H1 (cell line): ENCODE measurements at places on chromosomes 7 and 10. TPM values are rescaled to one million over a fixed set of nuclear protein-coding genes. Genes with fewer than 3 reads are reported as not detected.

- H3K36me3 ChIP-seq = no peaks in the 10 kb centered on the region
- no peak overlapping the region for H3K27ac ChIP-seq
- no peak for DNase-seq
- H3K4me3 ChIP-seq = no peak overlapping the region
- no peaks in the 10 kb centered on the region for H3K27me3 ChIP-seq
- H3K4me1 ChIP-seq = no peaks in the 10 kb centered on the region
Observed at GRCh38 chr10:36492590-36493515, 632.5 kb upstream of the ANKRD30A start.

DNA sequence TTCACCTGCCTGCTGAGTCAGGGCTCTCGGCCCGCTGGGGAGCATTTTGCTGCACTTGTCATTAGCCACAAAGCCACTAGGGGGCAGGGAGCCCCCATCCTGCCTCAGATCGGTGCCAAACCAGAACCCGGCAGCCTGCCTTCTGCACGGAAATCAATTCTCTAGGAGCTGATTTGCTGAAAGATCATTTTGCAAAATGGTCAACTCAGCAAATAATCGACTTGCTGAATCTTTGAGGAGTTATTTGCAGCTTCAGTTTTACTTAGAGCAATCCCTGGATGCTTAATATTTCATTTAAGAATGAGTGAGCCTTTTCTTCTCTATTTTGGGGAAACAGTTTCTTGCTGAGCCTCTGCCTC, 1.7 kb upstream of the GIMAP8 start:
- DNase-seq = peak; percentile 91
- no peaks in the 10 kb centered on the region for H3K36me3 ChIP-seq
- H3K4me1 ChIP-seq = peaks cover 4% of the 10 kb centered on the region; the same call in 1 of the 2 replicates
- no peak overlapping the region for H3K4me3 ChIP-seq
- no peak overlapping the region for H3K27ac ChIP-seq
- peaks cover 6% of the 10 kb centered on the region; the same call in 1 of the 2 replicates for H3K27me3 ChIP-seq

The ATRNL1 gene
- total RNA-seq = 17.6 and 18.4 TPM in 2 replicates

DNA sequence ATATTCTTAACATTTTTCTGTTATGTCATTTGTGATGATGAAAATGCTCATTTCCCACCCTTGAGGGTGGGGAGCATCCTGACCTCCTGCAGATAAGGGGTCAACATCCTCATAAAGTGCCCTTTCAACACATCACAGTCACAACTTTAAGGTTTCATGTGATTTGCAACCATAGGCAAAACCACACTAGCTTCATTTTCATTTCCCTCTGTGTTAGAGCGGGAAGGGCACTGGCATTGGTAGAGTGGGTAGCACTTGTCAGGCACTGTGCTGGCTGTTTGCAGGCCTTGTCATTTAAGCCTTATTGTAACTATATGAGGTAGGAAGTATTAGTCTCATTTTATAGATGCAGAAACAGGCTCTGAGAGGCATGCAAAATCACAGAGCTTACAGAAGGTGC, 39.8 kb downstream of the PSMC2 start:
- no peak for DNase-seq
- H3K36me3 ChIP-seq = no peaks in the 10 kb centered on the region
- no peak overlapping the region for H3K4me3 ChIP-seq
- H3K27me3 ChIP-seq = no peaks in the 10 kb centered on the region

DNA sequence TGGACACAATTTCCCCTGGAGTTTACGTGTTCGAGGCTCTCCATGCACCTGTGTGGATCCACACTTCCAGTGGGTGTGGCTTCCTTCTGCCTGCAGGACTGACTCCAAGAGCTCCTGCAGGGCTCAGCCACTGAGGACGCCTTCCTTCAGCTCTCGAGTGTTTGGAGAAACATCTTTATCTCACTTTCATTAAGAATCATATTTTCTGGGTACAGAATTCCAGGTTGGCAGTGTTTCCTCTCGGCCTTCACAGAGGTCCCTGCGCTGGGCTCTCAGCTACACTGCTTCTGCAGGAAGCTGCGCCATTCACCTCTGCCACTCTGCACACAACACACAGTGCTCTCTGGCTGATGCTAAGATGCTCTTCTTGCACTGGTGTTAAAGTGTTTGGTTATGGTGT, 69.9 kb upstream of the NKX6-2 start:
- no peak for DNase-seq
- H3K36me3 ChIP-seq = no peaks in the 10 kb centered on the region
- H3K4me3 ChIP-seq = no peak overlapping the region
- H3K27ac ChIP-seq = no peak overlapping the region

- H3K27me3 ChIP-seq = no peaks in the 10 kb centered on the region
- H3K27ac ChIP-seq = no peak overlapping the region; the same call in 1 of the 2 replicates
- H3K36me3 ChIP-seq = no peaks in the 10 kb centered on the region
Observed at GRCh38 chr10:32891261-32891660, 66.8 kb downstream of the ITGB1 start.

GRCh38 chr10:115956225-115957011, 316.6 kb downstream of the GFRA1 start:
- H3K4me3 ChIP-seq = no peak overlapping the region
- H3K4me1 ChIP-seq = no peaks in the 10 kb centered on the region
- DNase-seq = no peak
- H3K36me3 ChIP-seq = no peaks in the 10 kb centered on the region
- H3K27ac ChIP-seq = no peak overlapping the region

The SLC13A1 gene
- total RNA-seq = not detected in 2 replicates

DNA sequence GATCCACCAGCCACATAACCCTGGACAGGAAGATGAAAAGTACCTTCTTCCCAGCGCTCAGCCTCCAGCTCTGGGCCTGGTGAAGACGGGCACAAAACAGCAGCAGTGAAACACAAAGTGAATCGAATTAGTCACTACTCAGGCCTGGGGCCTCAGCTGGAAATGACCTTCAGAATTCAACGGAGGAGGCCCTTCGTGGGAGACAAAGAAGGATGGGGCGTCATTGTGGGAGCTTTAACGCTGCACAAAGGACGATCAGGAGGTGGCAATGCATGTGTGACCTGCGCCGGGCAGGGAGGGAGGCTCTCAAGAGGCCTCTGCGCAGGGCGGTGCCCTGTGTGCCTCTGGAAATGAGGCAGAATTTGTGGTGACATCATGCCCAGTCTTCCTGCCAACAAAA, 161.9 kb downstream of the DNAJB6 start:
- no peaks in the 10 kb centered on the region for H3K36me3 ChIP-seq
- no peak overlapping the region for H3K27ac ChIP-seq
- DNase-seq = no peak
- no peaks in the 10 kb centered on the region for H3K4me1 ChIP-seq
- H3K4me3 ChIP-seq = no peak overlapping the region

The DDC gene
- total RNA-seq = not detected in 2 replicates

- H3K4me3 ChIP-seq = no peak overlapping the region
- no peak overlapping the region for H3K27ac ChIP-seq
- H3K4me1 ChIP-seq = no peaks in the 10 kb centered on the region
- no peaks in the 10 kb centered on the region for H3K27me3 ChIP-seq
- H3K36me3 ChIP-seq = no peaks in the 10 kb centered on the region
Observed at GRCh38 chr7:129923709-129924108, 29.1 kb downstream of the UBE2H start.

- H3K27ac ChIP-seq = peak overlapping the region; percentile 68; the same call in 1 of the 2 replicates
- DNase-seq = peak; percentile 87
Observed at GRCh38 chr7:2641406-2642393, 9.9 kb downstream of the TTYH3 start.

DNA sequence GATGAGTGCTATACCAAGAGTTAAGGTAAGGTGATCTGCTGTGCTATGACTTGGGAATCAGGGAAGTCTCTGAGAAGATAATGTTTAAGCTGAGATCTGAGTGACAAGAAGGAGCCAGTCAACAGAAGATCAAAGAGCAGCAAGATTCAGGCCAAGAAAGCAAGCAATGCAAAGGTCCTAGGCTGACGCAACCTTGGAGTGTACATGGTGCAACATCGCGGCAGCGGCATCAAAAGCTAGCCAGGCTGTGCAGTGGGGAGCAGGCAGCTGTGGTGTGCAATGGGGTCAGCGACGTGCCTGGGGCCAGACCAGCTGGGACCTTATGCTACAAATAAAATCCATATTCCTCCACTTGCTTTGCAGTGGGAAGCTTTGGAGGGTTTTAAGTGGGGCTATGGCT, 324.1 kb downstream of the LRMDA start:
- no peaks in the 10 kb centered on the region for H3K27me3 ChIP-seq
- DNase-seq = no peak
- H3K27ac ChIP-seq = no peak overlapping the region
- no peaks in the 10 kb centered on the region for H3K4me1 ChIP-seq
- H3K4me3 ChIP-seq = no peak overlapping the region

The ADD3 gene
- total RNA-seq = 78.9 and 85.6 TPM in 2 replicates

DNA sequence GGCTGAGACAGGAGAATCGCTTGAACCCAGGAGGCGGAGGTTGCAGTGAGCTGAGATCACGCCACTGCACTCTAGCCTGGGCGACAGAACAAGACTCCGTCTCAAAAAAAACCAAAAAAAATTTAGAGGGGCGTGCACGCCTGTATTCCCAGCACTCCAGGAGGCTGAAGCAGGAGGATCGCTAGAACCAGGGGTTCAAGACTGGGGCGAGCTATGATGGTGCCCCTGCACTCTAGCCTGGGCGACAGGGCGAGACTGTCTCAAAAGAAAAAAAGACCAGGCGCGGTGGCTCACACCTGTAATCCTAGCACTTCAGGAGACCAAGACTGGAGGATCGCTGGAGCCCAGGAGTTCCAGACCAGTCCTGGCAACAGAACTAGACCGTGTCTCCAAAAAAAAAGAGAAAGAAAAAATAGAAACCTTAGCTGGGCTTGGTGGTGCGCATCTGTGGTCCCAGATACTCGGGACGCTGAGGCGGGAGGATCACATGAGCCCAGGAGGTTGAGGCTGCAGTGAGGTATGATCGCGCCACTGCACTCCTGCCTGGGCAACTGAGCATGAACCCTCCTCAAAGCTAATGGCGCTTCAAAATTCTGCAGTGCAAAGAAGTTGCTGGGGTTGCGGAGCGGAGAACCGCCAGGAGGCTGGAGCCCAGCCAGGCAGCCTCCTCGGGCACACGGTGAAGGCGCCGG, 382 bp upstream of the MBLAC1 start:
- peak overlapping the region; percentile 90 for H3K27ac ChIP-seq
- H3K4me1 ChIP-seq = no peaks in the 10 kb centered on the region
- H3K36me3 ChIP-seq = no peaks in the 10 kb centered on the region
- H3K27me3 ChIP-seq = no peaks in the 10 kb centered on the region; the same call in 1 of the 2 replicates
- DNase-seq = no peak

The CALD1 gene
- total RNA-seq = 170 and 177 TPM in 2 replicates

DNA sequence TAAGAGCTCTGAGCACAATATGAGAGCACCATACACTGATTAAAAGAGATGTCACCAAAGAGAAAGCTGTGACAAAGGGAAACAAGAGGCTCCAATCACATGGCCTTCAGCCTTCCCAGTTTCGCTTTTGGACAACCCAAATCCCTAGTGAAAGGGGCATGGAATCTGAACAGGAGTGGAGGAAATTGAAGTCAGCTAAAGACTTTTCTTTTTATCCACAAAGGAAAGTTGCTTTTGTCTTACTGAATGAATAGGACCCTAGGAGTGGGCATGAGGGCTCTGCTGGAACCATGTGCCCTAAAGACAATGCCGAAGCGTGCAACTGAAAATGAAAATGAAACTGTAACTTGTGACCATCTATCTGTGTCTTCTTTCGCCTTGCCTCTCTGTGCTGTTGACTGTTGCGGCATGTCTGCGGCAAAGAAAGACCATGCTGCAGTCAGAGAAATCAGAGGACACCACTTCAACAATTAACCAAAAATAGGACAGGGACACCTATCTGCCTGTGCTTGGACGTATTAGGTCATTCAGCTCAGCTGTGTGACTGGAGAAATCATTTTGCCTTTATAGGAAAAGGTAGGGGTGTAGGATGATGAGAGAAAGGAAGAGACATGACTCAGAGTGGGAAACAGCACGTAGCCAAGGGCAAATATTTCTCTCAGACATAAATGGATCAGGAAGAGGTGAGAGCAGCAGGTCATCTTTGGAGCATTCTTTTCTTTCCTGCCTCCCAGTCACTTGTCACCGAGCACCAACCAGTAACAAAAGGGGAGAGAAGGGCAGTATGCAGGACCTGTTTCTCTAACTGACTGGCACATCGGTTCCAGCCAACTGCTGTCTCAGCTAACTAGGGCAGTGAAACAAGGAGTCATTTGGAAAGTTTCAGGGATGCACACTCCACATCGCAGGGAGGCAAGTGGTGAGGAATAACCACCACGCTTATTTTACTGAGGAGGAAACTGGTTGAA, 12.3 kb downstream of the CAV2 start:
- no peaks in the 10 kb centered on the region for H3K27me3 ChIP-seq
- H3K4me1 ChIP-seq = no peaks in the 10 kb centered on the region
- H3K27ac ChIP-seq = no peak overlapping the region
- no peaks in the 10 kb centered on the region for H3K36me3 ChIP-seq

- no peak for DNase-seq
- H3K27me3 ChIP-seq = no peaks in the 10 kb centered on the region
Observed at GRCh38 chr7:18653381-18654155, 158.0 kb downstream of the HDAC9 start.

- H3K27ac ChIP-seq = no peak overlapping the region
- no peaks in the 10 kb centered on the region for H3K4me1 ChIP-seq
- H3K36me3 ChIP-seq = no peaks in the 10 kb centered on the region
- no peaks in the 10 kb centered on the region for H3K27me3 ChIP-seq
Observed at GRCh38 chr10:74932648-74933047, 106.2 kb downstream of the KAT6B start.

- H3K27ac ChIP-seq = no peak overlapping the region
- H3K4me1 ChIP-seq = no peaks in the 10 kb centered on the region
- H3K4me3 ChIP-seq = no peak overlapping the region
- no peaks in the 10 kb centered on the region for H3K36me3 ChIP-seq
Observed at GRCh38 chr7:68929781-68930261, 668.5 kb upstream of the AUTS2 start.

GRCh38 chr7:150940431-150941102, 37.6 kb downstream of the KCNH2 start:
- no peak for DNase-seq
- H3K4me1 ChIP-seq = no peaks in the 10 kb centered on the region
- no peak overlapping the region for H3K27ac ChIP-seq

GRCh38 chr10:93620925-93621324, 8.6 kb downstream of the PDE6C start:
- H3K27ac ChIP-seq = no peak overlapping the region
- H3K4me3 ChIP-seq = no peak overlapping the region
- H3K4me1 ChIP-seq = no peaks in the 10 kb centered on the region
- no peaks in the 10 kb centered on the region for H3K36me3 ChIP-seq

- no peaks in the 10 kb centered on the region for H3K4me1 ChIP-seq
- no peak overlapping the region for H3K4me3 ChIP-seq
- no peak overlapping the region for H3K27ac ChIP-seq
Observed at GRCh38 chr7:55975988-55976633, 11.7 kb downstream of the NIPSNAP2 start.

GRCh38 chr7:66169616-66170015, 35.5 kb upstream of the TPST1 start:
- no peaks in the 10 kb centered on the region for H3K36me3 ChIP-seq
- no peaks in the 10 kb centered on the region for H3K4me1 ChIP-seq
- no peak overlapping the region for H3K4me3 ChIP-seq

The PLAC9 gene
- 12.4 and 16.7 TPM in 2 replicates for total RNA-seq
